ENCODE measurements at places on chromosomes 7 and 10.

DNA sequence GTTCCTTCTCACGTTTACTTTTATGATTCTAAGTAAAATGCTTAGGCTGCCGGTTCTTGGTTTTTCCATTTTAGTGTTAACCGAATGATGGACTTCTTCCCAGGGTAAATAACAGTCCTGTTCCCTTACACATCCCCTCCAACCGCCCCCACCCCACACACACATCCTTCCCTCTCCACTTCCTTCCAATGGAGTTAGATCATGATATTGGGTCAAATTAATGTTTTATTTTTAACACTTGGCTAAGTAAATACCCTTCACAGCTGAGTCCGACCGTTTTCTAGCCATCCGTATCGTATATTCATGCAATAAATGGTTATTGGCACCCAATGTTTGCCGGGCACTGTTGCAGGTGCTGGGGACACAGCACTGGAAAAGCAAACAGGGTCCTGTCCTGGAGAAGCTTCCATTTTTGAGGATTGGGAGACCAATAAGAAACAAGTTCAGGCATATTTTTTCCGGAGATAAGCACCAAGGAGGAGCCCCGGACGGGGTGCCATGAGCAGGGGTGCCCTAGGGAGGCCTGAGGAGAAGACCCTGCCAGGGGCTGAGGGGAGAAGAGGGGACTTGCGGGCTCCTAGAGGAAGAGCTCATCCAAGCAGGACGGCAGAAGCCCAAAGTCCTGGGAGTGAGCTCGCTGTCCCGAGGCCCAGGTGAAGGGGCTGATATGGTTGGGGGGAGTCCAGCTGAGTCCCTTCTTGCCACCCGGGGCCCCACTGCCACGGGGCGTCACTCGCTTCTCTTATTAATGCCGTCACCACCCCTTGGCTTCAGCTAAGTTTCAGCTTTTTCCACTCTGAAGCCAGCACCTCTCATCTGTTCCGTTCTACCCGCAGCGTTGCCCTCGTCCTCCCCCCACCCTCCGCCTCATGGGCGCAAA, 126.0 kb upstream of the RET start:
- DNase-seq = peak; percentile 13

DNA sequence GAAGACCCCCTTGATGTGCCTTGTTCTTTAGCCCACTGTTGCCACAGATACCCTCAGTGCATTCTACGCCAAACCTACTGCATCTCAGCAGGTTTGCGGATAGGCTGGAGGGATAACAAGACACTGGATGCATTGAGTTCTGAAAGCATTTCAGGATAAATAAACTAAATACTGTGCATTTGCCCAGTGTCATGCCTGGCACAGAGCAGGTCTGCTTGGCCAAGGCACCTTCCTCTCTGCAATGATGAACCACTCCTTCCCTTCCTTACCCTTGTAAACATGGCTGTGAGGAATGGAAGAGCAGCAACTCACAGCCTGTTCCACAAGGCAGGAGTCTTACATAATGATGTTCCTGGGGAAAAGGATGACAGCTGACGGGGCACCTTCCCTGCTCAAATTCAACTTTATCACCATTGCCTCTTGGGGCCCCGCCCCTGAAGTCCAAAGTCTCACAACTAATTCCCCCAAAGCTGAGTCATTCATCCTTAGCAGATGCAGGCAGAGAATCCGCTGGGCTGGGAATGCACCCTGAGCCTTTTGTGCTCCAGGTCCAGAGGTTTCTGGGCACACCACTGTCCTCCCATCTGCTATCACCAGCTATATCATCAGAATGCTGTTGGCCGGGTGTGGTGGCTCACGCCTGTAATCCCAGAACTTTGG, 11.6 kb downstream of the DDX56 start:
- DNase-seq = no peak

DNA sequence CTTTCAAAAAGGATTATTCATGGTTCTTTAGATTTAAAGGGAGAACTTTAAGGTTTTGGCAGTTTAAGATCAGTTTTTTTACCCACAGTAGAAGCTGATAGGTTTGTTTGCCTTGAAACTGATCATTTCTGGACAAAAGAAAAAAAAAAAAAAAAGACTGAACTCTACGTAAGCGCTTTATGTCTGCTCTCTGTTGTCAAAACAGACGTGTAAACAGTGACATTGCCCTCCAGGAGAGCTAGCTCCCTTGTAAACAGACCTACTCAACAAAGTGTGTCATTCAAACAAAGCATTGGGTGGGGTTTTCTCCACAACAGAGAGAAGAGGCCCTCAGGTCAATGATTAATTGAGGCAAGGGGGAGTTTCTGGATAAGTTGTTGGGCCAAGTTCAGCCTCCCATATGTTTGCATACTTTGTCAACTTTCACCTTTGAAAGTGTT, 568.1 kb upstream of the LRRN3 start:
- no peak for DNase-seq

DNA sequence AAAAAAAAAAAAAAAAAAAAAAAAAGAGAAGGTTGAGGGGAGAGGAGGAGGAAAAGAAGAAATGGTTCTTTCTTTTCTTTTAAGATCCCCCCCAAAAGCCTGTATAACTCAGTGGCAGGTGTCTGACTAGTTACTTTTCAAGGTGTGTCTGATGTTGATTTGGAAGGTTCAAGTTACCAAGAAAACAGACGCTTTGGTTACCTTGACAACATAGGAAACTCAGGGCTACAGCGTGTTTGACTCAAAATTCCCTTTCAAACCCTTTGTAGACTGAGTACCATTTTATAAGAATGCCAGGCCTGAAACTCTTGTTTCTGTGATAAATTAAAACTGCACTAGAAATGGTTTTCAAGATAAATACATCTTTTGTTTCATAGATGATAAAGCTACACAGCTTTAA, 286.8 kb downstream of the SKIDA1 start:
- DNase-seq = no peak
